ENCODE measurements at places on chromosomes 12 and 14.
A peak's percentile ranks its signal among the peaks of the same experiment; 100 is the strongest.

GRCh38 chr12:26782372-26783130, 50.4 kb downstream of the ITPR2 start:
- DNase-seq, result no peak

DNA sequence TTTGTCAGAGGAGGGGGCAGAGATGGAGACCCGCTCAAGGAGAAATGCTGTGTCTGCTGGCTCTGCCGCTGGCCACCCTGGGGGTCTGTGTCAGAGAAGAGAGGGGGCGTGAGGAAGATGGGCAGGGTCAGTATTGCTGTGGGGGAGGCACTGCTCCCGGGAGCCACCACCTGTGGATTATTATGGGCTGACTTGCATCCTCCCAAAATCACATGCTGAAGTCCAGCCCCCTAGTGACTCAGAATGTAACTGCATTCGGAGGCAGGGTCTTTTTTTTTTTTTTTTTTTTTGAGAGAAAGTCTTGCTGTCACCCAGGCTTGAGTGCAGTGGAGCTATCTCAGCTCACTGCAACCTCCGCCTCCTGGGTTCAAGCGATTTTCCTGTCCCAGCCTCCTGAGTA, 12.3 kb downstream of the ABCD4 start:
- DNase-seq, result peak; percentile 21

GRCh38 chr12:6834254-6834653, 6.0 kb downstream of the P3H3 start:
- DNase-seq, result no peak

- DNase-seq, result no peak
Measured at GRCh38 chr14:99441157-99441870, 39.3 kb downstream of the SETD3 start.

DNA sequence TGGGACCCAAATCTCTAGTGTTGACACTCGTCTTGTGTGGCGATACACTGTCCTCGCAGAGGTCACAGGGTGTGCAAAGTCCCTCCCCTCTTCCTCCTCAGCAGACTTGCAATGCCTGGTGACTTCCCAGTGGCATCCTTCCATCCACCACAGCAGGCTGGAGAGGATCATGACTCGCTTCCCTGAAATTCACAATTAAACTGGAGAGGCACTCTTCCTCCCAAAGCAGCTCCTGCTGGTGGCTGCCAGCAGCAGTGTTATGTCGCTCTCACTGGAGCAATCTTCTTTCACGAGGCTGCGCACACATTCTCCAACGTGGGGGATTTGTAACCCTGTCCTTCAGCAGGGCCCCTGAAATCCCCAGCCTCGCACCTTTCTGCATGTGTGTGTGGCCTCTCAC, 145.2 kb upstream of the TMCC3 start:
- DNase-seq, result no peak

GRCh38 chr12:67469666-67470065, 178.9 kb upstream of the DYRK2 start:
- no peak for DNase-seq

- no peak for DNase-seq
Measured at GRCh38 chr12:94089891-94090290, 58.5 kb upstream of the PLXNC1 start.

- peak; percentile 93 for DNase-seq
Measured at GRCh38 chr12:65602610-65603295, 221.5 kb upstream of the HMGA2 start.

GRCh38 chr14:71228711-71229110, 321.5 kb downstream of the PCNX1 start:
- no peak for DNase-seq

- DNase-seq, result no peak
Measured at GRCh38 chr12:70487440-70487839, 121.3 kb downstream of the KCNMB4 start.

DNA sequence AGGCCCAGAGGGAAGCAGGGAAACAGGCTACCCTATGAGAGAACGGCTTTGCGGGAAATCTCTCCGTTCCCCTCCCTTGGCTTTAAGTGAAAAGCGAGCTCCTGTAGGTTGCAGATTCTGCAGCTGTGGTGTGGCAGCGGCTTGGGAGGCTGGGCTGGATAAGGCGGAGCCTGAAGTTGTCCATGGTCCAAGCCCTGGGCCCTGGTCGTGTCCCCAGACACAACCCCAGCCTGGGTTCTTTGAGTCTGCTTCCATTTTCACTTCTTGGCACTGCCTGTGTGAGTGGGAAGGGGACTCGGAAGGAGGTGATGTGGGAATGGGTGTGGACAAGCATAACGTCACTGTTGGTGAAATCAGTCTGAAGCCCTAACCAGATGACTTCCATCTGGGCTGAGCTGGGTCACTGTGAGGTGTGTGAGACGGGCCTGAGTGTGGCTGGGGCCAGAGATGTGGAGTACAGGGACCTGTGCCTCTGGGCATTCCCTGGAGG, 43.0 kb upstream of the CTDSP2 start:
- DNase-seq, result no peak

DNA sequence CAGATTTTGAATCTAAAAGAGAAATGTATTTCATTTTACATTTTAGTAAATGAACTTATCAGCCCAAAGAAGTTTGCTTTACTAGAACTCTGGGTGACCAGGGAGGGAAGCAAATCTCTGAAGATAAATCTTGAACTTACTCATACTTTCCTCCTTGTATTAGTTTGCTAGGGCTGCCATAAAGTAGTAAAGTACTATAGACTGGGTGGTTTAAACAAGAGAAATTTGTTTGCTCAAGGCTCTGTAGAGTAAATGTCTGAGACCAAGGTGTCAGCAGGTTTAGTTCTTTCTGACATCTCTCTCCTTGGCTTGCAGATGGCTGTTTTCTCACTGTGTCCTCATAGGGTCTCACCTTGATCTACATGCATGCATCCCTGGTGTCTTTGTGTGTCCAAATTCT, 926.0 kb downstream of the DIO2 start:
- no peak for DNase-seq

GRCh38 chr12:53530920-53531319, 23.6 kb upstream of the NPFF start:
- no peak for DNase-seq

DNA sequence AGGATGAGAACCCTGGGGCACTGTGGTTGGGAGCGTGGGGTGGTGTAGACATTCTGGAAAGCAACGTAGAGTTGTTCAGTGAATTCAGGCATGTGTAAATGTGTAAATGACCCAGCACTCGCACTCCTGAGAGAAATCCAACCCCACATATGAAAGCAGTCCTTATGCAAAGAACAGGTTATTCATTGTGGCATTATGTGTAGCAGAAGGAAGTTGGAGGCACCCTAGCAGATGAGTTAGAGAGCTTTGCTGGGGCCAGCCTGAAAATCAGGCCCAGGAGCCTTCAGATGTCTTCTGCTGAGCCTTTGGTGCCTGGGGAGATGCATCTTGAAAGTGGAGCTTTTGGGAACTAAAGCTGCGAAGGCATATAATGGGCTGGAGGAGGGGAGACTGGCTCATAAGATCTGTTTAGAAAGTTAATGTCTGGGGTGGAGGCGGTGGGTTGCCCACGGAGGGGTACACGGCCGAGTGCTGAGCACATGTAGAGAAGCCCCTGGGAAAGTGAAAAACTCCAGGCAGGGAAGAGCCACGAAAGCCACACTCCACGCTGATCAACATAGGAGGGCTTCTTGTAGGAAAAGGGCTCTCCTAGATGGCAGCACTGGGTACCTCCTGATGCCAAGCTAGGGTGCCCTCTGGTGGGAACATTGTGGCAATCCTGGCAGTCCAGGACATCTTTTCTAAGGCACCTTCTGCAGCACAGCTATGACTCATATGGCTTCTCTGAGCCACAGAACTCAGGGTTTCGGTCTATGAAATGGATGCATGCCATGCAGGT, 6.0 kb upstream of the KRT83 start:
- peak; percentile 94 for DNase-seq

DNA sequence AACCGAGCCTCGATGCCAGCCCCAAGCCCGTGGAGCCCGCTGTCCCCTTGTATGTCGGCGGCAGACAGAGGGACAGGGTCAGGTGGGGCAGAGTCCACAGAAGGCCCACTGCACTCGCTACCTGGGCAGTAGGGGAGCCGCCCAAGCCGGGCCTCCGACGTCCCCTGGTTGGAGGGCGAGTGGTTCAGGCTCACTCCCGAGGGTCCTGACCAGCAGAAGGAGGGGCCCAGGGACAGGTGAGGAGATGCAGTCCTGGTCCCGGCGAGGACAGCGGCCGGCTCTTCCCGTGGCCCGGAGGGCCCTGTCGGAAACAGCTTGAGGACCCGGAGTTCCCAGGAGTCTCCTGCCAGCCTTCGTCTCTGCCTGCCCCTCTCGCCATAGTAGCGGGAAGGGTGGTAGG, 216.7 kb upstream of the SFSWAP start:
- no peak for DNase-seq

- DNase-seq, result no peak
Measured at GRCh38 chr14:103230021-103230420, 104.0 kb upstream of the EIF5 start.

- peak; percentile 47 for DNase-seq
Measured at GRCh38 chr12:106205208-106206069, 42.4 kb downstream of the CKAP4 start.

GRCh38 chr12:101256266-101256665, 23.6 kb upstream of the UTP20 start:
- DNase-seq, result no peak

GRCh38 chr14:104888489-104889374, 23.7 kb downstream of the CEP170B start:
- no peak for DNase-seq

DNA sequence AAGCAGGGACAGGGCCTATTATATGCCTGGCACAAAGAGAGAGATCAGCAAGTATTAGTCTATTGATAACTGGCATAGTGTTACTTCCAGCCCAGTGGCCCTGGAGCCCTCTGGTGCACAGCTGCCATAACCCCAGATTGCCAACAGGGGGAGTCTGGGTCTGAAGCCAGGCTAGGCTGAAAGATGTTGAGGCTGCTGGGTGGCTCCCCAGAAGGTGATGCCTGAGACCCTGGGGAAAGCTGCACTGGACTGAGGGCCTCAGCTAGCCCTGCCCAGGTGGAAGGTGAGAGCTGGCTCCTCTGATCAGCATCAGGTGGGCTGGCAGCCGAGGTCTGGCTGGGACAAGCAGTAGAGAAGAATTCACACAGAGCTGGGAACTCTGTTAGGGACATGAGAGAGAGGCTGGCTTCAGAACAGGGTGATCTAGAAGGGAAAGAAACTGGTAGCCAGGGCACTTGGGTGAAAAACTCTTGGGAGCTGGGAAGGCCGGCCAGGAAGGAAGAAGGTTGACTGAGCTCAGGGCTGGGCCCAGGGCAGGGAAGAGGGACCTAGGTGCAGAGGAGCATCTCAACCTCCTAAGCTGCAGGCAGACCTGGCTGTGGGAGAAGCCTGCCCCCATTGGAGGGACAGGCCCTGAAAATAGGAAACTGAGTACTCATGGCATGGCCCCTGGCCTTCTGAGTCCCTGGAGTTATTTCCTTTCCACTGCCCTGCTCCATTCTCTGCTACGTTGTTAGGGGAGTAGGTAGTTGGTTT, 3.9 kb downstream of the GZMH start:
- peak; percentile 20 for DNase-seq

- DNase-seq, result no peak
Measured at GRCh38 chr14:49160983-49161382, 425.2 kb downstream of the RPS29 start.

DNA sequence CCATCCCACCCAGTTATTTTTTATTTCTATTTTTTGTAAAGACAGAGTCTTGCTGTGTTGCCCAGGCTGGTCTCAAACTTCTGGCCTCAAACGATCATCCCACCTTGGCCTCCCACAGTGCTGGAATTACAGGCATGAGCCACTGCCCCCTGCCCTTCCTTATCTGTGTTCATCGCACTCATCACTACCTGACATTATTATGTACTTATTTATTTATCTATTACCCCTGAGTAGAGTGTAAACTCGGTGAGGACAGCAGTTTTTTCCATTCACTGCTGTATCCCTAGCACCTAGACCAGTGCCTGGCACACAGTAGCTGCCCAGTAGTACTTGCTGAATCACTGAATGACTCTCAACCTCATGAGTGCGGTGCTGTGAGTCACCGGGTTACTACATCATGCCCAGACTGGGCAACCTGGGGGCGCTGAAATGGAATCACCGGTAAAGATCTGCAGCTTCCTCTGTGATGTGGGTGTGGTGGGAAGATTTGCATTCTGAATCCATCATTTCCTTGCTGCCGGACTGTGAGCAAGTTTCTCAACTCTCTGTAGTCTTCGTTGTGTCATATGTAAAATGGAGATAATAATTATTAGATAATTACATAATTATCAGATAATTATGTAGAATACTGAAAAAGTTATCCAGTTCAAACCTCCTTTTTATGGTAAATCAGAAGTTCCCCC, 81.9 kb upstream of the USP44 start:
- peak; percentile 75 for DNase-seq

- DNase-seq, result no peak
Measured at GRCh38 chr12:30138483-30138882, 354.7 kb upstream of the TMTC1 start.

- no peak for DNase-seq
Measured at GRCh38 chr12:126247936-126248335, 1182.7 kb downstream of the AACS start.
